Right ventricle myocardium superior (tissue), 1 donor: ENCODE measurements at places on chromosomes 5 and 9. TPM values are rescaled to one million over a fixed set of nuclear protein-coding genes. Genes with fewer than 3 reads are reported as not detected.
A peak's percentile ranks its signal among the peaks of the same experiment; 100 is the strongest.

- peak; percentile 61 for DNase-seq
Observed at GRCh38 chr9:136012651-136013050, 51.5 kb upstream of the UBAC1 start.

DNA sequence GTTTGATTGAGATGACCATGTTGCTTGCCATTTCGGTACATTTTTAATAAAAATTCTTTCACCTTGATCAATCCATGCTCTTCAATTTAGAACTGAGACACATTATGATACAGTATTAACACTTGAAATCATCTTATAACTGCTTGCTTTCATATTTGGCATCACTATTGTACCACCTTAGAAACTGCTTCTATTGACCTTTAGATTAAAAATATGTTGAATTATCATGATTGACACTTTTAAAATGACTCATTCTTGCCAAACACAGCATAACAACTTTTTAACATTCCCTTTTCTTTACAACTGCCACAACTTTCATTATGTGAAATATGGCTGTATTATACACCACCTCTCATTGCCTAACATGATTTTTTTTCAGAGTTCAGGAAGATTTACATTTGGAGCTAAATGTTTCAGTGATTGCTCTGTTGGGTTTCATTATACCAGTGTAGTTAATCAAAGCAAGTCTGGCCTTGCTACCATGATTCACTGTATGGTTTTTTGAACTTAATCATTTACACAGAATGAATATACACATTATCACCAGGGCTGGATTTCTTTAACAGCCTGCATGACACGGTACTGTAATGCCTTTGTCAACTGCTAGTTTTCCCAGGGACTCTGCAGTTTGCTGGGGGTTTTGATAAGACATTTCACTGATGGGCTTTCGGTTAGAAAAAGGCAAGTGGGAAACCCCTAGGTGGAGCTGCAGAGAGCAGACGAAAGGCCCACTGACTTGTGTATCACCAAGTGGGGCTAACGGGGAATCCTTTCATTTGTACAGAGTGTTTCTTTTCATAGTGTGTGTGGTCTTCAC lies 93.6 kb upstream of the TLE4 start:
- no peak for DNase-seq

- no peak for DNase-seq
Observed at GRCh38 chr5:157215514-157216167, 35.0 kb downstream of the ITK start.

DNA sequence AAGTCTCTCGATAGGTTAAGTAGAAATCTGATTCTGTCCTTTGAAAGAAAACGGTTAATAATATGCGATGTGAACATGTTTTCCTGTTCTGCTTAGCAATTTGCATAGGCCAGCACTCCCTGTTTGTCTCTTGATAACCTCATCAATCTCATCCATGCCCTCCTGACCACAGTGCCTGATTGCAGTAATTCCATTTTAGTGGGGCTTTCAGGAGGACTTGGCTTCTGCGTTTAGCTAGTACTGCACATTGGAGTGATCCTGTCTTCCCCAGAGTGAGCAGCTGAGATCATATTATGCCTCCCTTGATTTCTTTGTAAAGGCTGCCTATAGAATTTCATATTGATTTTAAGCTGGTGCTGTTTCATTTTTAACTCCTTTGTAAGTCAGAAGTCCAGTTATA lies 335.9 kb upstream of the ISL1 start:
- no peak for DNase-seq

DNA sequence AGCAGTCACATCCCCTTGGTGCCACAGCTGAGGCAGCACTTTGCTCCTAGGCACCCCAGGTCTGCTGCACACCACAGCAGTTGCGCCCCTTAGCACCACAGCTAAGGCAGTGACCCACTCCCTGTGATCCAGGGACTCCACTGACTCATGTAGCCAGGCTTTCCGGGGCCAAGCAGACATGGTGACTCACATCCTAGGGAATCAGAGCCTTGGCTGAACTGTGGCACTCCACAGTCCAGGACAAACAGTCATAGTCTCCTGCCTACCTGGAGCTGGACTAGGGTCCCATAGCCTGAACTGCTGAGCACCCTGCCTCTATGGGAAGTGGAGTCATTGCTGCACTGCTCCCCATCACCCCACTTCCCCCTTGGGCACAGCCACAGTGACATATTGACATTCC lies 338.7 kb downstream of the NPR3 start:
- no peak for DNase-seq

DNA sequence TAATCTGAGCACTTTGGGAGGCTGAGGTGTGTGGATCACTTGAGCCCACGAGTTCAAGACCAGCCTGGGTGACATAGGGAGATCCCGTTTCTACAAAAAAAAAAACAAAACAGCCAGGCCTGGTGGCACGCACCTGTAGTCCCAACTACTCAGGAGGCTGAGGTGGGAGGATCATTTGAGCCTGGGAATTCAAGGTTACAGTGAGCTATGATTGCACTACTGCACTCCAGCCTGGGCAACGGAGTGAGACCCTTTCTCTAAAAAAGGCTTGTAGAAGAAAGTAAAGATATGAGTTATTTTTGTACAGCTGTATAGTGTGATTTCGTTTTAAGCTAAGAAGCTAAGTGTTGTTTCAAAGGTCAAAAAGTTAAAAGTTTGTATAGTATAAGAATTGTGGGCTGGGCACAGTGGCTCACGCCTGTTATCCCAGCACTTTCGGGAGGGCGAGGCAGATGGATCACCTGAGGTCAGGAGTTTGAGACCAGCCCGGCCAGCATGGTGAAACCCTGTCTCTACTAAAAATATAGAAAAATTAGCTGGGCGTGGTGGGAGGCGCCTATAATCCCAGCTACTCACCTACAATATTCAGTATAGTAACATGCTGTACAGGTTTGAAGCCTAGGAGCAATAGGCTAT lies 18.8 kb downstream of the UBE2R2 start:
- DNase-seq: no peak

GRCh38 chr9:37432020-37432419 lies 9.5 kb downstream of the GRHPR start:
- no peak for DNase-seq

DNA sequence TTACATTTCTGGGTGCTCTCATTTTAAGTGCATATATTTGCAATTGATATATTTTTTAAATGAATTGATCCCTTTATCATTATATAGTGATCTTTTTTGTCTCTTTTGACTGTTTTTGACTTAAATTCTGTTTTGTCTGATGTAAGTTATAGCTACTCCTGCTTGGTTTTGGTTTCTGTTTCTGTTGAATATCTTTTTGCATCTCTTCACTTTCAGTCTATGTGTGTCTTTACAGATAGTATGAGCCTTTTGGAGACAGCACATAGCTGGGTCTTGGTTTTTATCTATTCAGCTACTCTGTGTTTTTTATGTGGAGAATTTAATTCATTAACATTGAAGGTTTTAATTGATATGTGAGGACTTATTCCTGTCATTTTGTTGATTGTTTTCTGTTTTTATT lies 311.3 kb downstream of the SPATA31D1 start:
- DNase-seq: no peak

The SPAAR gene
- 8.3 TPM for total RNA-seq

The MEIKIN gene
- not detected for total RNA-seq

- no peak for DNase-seq
Observed at GRCh38 chr9:68480807-68481206, 59.9 kb downstream of the TMEM252 start.

GRCh38 chr5:68698025-68698940 lies 395.5 kb upstream of the SLC30A5 start:
- DNase-seq: no peak

DNA sequence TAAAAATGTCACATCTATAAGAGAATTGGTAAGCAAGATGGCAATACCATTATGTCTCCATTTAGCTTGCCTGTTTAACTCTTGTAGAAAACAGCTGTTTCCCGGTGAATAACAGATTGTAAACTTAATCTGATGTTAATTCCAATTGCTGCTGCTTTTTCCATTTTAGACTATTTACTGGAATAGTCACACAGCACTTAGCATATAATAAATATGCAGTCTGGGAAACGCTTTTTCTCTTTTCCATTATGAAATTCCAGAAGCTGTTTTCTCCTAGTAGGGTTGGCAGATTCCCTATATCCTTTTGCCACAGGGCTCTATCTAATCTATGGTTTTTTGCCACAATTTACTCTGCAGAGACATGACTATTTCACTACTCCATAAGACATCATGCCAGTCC lies 148.0 kb downstream of the CEMIP2 start:
- DNase-seq: no peak
